ENCODE measurements at places on chromosomes 12 and 14.
A peak's percentile ranks its signal among the peaks of the same experiment; 100 is the strongest.

DNA sequence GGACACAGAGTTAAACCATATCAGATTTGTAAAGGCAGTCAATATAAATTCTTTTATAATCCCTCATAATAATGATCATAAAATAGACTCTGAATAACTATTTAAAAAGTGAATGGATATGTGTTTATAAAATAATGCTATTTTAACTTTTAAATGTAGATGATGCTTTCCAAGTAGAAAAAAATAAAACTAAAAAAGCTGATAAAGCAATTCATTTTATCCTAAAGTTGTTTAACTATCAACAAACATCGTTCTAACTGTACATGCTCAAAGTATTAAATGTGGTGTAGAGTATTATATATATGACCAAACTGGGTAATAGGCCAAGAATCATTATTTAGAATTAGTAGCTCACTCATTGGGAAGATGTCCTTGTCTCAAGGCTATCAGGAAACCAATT, 248.3 kb upstream of the CLEC14A start:
- DNase-seq = no peak

DNA sequence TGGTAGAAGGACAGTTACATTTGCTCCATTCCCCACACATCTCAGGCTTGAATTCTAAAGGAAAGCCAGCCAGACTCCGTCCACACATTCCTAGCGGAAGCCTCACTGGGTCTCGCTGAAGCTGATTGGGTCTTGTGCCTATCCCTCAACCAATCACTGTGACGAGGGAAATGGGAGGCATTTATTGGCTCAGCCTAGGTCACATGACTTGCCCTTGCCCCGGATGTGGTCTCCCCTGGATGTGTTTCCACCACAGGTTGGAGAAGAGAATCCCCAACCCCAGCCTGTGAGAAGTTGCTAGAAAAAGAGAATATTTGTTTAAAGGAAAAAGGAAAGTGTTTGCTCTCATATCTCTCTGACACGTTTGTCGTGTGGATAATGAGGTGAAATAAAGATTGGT, 93.4 kb downstream of the C12orf75 start:
- no peak for DNase-seq

DNA sequence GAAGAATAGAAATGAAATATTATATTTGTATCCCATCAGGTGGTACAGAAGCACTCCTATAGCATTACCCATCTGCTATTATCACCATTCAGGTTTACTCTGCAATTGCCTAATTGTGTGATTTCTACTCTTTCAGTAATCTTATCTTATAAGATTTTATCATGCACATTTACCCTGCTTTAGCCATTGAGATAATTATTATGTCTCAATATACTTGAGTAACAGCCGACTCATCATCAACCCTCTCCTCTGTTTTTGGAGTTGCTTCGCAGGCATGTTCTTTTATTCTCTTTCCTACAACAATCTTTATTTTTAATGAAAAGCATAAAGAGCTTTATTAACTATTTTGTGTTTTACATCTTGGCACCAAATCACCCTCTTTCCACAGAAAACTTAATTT, 419.9 kb downstream of the LRIG3 start:
- DNase-seq = no peak

DNA sequence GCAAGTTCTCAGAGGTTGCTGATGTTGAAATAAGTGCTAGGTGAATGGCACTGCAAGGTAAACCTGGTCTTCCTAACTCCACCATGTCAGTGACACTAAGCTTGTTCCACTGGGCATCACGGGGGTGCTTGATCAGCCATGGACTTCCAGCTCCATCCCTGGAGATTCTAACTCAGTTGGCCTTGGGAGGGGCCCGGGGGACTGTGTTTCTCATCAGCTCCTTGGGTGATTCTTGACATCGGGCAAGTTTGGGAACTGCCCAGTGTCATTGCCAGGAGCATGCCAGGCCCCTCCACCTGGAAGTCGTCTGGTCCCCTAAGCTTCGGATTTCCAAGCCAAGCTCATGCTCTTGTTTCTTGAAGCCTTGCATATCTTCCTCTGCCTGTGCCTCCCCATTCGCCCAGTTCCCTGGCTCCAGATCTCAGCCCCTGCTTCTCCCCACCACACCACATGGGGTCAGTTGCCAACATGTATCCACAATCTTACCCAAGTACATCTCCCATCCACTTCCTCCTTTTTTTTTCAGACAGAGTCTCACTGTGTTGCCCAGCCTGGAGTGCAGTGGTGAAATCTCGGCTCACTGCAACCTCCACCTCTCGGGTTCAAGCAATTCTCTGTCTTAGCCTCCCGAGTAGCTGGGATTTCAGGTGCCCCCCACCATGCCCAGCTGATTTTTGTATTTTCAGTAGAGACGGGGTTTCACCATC, 30.7 kb upstream of the RFLNA start:
- DNase-seq = no peak

DNA sequence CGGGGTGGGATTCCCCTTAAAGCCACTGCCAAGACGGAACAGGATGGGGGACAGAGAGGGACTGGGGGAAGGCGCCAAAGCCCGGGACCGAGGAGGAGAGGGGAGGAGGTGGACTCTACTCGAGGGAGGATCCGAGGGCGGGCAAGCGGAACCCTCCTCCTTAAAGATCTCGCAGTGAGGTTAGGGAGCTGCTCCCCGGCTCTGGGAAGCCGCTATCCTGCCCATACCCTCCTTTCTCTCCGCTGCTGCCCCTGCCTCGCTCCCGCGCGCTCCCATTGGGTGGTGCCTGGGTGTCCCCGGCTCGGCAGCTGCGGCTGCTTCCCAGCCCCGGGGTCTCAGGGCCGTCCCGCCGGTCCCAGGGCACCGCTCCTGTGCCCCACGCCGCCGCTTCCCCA, 16.4 kb downstream of the KRT18 start:
- DNase-seq = no peak

DNA sequence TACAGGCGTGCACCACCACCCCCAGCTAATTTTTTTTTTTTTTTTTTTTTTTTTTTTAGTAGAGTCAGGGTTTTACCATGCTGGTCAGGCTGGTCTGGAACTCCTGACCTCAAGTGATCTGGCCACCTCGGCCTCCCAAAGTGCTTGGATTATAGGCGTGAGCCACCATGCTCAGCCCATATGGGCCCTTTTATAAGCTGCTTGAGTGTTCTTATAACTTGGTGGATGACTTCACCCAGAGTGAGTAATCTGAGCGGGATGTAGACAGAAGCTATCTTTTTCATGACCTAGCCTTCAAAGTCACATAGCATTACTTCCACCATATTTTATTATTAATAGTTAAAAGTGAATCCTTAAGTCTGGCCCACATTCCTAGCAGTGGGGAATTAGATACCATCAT, 16.4 kb downstream of the BBOF1 start:
- DNase-seq = peak; percentile 62

Measured in WERI-Rb-1 (cell line).